CD4-positive, alpha-beta T cell treated with Interleukin-15 for 4 hours (primary cell): ENCODE measurements at places on chromosomes 3 and 15.

GRCh38 chr3:143924522-143925285 is 46.9 kb upstream of the DIPK2A start:
- DNase-seq, result no peak

GRCh38 chr3:123449997-123450604 is 1.2 kb upstream of the ADCY5 start:
- no peak for DNase-seq

- DNase-seq, result no peak
Observed at GRCh38 chr3:183743231-183743630, 45.6 kb downstream of the YEATS2 start.

DNA sequence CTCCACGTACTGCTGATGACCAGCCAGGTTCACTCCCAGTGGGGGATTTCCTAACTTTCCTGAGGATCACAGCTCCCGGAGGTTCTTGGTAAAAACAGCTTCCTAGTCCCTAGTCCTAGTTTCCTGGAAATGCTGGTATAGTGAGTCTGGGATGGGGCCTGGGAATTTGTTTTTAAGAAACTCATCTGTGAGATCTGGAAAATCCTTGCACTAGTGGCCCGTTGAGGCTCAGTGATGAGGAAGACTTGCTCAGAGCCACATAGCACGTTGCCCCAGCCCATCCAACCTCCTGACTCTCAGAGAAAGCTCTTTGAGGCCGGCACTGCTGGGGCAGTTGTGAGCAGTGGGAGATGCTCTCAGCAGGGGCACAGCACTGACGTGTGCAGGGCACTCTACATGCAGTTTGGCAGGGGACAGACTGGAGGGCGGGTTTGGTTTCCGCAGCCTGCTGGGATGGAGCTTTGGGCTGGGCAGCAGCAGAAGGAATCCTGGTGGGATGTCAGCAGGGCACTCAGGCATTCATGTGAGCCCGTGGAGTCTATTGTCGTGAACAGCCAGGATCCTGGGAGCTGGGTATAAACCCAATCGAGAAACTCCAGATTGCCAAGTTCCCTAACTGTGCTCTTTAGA is 31.6 kb downstream of the SAXO2 start:
- DNase-seq, result no peak

DNA sequence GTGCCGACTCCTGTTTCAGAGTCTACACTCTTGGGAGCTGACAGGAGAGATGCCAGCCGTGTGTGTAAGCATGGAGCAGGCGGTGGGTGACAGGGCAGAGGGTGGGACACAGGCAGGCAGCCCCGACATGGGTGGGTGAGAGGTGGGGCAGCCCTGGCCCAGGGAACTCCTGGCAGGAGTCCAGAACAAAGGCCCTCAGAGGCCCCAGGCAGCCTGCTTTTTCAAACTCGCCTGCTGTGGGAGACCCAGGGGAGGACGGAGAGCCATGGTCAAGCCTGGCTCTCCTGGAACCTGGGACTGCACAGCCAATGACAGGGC is 29.3 kb upstream of the SLC41A3 start:
- no peak for DNase-seq

GRCh38 chr3:187696021-187696420 is 6.3 kb downstream of the RTP2 start:
- DNase-seq, result no peak

- no peak for DNase-seq
Observed at GRCh38 chr3:39088889-39089288, 18.5 kb downstream of the GORASP1 start.

DNA sequence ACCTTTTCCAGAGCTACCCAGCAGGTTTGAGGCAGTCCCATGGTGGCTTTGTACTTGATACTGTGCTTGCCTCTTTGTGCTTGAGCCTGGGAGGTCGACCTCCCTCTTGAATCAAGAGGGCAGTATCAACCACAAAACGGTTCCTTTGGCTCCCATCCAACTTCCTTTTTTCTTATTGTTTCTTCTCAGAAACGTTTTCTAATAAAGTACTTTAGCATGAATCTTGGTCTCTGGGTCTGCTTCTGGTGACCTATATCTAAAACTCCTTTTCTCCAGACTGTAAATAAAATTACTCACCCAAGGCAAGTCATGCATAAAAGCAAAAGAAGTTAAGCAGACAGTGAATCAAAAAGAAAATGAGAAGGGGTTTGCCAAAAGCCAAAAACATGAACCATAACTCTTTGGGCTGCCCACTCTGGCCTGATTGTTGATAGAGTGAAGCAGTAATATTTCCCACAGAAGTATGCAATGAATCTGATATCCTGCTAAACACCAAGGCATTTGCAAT is 112.2 kb upstream of the SLC4A7 start:
- DNase-seq, result peak; percentile 29

DNA sequence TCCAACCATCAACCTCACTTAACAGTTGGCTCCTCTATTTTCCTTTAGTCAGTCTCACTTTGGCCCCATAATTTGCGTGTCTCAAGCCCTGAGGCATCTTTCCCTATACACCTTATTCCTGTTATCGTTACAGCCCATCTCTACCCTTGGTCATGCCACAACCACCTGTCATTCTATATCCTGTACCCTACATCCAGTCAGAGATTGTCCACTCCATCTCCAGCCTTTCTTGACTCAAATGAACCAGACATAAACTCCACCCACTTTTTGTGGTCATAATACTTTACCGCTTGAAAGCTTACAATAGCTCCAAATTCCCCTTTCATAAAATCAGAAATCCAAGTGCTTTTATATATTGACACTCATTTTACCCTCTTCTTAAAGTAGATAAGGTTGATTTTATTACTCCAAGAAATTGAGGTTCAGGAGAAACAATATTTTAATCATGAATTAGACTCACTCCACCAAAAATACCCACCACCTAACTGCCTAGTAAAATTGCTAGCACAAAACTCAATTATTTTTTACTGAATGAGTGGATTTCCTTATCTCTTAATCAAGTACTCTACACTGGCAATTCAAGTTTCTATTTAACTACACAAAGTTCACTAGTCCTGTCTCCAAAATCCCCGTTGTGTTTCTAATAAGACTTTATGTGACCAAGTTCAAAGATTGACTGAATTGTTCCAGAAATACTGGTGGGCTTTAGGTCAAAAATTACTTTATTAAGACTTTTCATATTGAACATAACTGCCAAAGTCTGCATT is 9.1 kb downstream of the CCR4 start:
- no peak for DNase-seq

GRCh38 chr3:15241341-15241740 is 35.3 kb downstream of the CAPN7 start:
- peak; percentile 57 for DNase-seq

GRCh38 chr15:101025501-101025885 is 106.3 kb downstream of the LRRK1 start:
- DNase-seq, result no peak

DNA sequence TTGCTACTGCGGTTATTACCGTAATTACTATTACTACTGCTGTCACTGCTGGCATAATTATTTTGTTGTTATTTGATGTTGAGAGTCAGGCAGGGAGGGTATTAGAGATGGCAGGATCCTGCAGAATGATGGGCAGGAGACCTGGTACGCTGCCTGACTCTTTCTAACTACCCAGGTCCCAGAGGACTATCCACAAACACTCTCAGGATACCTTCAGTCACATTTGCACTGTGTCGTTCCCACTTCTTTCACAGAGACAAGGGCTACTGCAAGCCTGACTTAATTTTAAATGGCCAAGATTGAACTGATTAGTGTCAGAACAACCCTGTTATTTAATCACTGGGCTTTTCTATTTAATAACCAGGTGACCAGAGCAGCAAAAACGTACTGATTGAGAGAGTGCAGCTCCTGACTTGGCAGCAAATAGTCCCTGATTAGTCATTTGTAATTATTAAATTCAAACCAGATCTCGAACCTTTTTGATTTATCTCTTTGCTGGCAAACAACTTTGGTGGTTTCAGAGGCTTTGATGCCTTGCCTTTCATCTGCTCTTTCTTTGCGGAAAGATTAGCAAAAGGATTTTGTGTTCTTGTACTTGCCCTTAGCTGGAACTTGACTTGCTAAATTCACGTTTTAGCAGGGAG is 88.8 kb upstream of the ARHGEF3 start:
- peak; percentile 51 for DNase-seq
